ENCODE measurements at places on chromosomes 7 and 10.

- DNase-seq: no peak
These were observed 15.7 kb upstream of the CBLL1 start for GRCh38 chr7:107728276-107728675.

- DNase-seq: no peak
These were observed 616.1 kb downstream of the LRMDA start for GRCh38 chr10:76047521-76047920.

DNA sequence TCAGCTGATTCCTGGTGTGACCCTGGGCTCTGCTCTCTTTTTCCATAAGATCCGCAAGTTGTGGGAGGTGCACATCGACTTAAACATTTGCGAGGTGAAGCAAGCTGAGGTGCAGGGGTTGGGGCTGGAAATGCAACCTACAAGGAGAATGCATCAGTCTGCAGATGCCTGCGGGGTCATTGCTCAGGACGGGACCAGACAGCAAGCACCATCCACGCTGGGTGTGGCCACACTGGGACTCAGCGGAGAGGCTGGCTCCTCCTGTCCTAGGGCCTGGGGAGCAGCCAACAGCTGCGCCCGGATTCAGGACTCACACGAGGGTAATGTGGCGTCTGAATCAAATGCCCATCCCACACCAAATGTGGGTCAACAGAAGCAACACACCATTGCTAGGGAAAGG, 33.8 kb downstream of the STK32C start:
- no peak for DNase-seq

DNA sequence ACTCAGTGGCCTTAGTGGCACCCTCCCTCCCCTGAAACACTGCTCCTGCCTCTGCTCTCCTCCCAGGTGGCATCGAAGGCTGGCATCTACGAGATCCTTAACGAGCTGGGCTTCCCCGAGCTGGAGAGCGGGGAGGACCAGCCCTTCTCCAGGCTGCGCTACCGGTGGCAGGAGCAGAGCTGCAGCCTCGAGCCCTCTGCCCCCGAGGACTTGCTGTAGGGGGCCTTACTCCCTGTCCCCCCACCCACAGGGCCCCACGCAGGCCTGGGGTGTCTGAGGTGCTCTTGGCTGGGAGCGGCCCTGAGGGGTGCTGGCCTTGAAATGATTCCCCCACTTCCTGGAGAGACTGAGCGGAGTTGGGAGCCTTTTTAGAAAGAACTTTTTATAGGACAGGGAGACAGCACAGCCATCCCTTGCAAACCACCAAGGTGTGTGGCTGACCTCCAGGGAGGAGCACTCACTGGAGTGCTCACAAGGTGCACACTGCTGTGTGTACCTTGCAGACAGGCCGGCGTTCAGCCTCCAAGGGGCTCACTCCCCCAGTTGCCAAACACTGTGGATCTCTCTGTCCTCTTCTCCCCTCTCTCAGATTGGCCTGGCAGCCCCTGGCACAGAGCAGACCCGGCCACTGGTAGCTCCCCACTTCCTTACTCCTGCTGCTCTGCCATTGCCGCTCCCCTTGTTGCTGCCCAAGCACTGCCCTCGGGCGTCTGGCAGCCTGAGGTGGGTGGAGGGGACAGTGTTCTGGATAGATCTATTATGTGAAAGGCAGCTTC, 35.8 kb downstream of the PRF1 start:
- DNase-seq: no peak

DNA sequence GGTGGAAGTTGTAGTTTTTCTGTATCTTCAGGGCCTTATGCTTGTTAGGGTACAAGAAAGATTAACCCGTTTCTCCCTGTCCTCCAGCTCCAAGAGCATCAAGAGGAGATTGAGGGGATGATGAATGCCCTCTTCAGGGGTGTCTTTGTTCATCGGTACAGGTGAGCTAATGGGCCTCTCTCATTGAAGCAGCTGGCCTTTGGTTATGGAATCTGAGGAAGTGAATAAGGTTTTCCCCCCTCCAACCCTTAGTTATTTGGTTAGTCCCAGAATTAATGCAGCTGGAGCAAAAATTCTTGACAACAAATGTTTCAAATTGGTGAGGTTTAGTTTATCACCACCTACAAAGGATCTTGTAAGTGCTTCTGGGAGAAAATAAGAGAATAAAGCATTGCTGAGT, 17.5 kb downstream of the STAG3 start:
- no peak for DNase-seq

DNA sequence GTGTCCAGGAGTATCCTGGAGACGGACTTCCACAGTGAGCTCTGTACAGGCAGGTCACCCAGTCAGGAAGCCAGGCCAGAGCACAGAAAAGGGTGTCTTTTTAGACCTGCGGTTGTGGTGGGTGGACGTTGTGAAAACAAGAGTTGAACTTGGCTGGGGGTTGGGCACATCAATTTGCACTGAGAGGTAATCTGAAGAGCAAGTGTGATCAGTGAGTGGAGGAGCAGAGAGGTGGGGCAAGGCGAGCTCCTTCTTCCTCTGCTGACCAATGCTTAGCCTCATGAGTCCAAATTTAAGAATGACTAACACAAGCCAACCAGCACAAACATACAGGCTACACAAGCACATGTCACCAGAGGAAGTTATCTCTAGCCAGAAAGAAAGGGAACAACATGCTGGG, 310.8 kb downstream of the TCERG1L start:
- DNase-seq: no peak

- no peak for DNase-seq
These were observed 153.4 kb downstream of the BICC1 start for GRCh38 chr10:58666024-58666423.

DNA sequence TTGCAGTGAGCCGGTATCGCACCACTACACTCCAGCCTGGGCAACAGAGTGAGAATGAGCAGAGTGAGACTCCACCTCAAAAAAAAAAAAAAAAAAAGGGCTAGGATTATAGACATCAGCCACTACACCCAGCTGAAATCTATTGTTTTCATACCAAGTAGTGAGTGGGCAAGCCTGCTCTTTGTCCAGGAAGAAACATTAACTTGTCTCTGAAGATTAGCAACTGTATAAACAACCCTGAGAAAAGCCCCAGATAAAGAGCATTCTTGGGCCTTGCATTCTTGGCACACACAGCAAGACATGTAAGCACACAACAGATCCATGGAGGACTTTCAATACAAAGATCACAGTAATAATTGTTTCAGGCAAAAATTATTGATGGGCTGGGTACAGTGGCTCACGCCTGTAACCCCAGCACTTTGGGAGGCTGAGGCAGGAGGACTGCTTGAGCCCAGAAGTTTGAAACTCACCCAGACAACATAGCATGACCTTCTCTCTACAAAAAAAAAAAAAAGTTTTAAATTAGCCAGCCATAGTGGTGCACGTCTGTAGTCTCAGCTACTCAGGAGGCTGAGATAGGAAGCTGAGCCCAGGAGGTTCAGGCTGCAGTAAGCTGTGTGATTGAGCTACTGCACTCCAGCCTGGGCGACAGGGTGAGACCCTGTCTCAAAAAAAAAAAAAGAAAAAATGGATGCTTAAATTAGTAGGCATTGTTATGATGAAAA, 4.4 kb downstream of the PSPH start:
- DNase-seq: no peak

GRCh38 chr10:48444861-48445841, 138.7 kb downstream of the MAPK8 start:
- DNase-seq: no peak

GRCh38 chr10:111100198-111100597, 23.4 kb downstream of the ADRA2A start:
- DNase-seq: no peak

GRCh38 chr7:36600869-36601530, 123.3 kb downstream of the AOAH start:
- DNase-seq: no peak

GRCh38 chr10:43524434-43525247, 49.8 kb downstream of the ZNF239 start:
- DNase-seq: no peak

- DNase-seq: no peak
These were observed 4.3 kb upstream of the TECTB start for GRCh38 chr10:112278871-112279270.

- no peak for DNase-seq
These were observed 8.4 kb upstream of the IFT22 start for GRCh38 chr7:101330011-101330484.

DNA sequence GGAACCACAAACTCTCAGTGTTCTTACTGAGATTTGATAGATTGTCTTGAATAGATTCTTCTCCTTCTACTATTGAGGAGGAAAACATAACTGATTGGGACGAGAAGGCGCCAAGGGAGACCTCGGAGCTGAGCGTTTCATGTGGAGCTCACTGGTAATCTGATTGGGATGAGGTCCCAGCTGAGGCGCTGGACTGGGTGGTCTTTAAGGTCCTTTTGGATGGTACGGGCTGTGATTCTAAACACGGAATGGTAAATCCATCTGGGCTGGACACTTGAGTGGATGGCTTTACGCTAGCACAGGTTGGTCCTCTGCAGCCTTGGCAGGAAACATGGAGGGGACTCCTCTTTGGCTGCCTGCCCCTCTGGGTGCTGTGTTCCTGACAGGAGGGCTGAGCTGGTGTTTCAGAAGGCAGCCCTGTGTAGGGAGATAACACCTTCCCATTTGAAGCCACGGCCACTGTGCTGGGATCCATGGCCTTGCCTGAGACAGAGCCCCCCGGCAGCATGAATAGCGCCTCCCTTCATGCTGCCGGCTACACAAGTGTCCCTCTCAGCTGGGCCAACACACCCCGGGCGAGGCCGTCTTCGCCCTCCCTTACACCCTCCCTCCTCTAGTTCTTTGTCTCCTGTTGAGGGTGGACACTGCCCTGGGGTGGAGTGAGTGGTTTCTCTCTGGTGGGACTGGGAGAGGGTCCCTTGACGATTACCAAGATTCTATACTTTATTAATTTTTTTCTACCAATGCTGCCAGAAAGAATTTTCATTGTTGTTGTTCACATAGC, 203.2 kb upstream of the SHH start:
- DNase-seq: no peak

DNA sequence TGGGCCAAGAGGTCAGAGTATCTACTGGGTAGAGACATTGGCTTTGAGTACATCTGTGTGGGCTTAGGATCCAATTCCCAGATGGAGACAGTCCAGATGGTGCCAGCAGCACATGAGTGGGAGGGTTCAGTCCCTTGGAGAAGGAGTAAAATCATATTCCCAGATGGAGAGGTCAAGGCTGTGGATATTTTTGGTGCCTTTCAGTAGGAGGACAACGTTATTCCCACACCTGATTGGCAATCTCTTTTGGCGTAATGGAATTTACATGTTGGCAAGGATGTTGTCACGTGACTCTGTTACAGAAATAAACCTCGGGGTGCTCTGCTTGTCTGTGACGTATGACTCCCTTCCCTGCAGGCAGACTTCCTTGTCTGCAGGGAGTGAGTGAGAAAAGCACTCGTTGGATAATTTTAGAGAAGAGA, 27.6 kb downstream of the NPS start:
- no peak for DNase-seq

GRCh38 chr10:844552-844951, 87.0 kb downstream of the LARP4B start:
- no peak for DNase-seq

- no peak for DNase-seq
These were observed 490.8 kb downstream of the TNS3 start for GRCh38 chr7:47091141-47091540.

DNA sequence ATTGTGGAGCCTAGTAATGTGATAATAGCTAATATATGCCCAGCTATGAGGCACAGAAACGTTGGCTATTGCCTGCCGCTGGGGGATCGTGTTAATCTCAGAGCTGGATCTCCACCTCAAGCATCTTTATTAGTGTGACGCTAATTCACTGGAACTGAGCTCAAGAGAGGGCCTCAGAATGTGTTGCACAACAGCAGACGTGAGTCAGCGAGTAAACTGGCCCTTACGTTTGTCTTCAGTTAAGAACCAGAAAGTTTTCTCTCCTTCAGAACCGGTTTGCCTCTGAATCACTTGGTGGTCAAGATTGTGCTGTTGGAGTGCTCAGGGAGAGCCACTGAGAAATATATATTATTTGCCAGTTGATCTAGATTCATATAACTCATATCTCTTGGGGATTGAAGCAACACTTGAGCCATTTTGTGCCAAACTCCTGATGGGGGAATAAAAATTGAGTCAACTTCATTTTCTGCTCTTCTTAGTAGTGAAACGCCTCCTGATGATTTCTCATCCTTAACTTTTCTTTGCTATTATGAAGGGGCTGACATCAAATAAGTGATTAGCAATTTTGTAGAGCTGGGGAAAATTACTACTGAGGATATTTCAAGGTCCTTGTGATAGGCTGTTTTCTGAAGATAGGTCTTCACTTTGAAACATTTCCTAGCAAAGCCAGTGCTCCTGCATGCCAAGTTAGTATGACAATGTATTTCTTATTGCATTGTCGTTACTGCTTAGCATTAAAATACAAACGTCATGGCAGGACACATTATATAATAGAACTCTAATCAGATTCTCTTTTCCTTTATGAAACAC, 22.3 kb downstream of the BZW2 start:
- DNase-seq: no peak

GRCh38 chr10:110774069-110775019, 97.4 kb upstream of the PDCD4 start:
- DNase-seq: no peak

DNA sequence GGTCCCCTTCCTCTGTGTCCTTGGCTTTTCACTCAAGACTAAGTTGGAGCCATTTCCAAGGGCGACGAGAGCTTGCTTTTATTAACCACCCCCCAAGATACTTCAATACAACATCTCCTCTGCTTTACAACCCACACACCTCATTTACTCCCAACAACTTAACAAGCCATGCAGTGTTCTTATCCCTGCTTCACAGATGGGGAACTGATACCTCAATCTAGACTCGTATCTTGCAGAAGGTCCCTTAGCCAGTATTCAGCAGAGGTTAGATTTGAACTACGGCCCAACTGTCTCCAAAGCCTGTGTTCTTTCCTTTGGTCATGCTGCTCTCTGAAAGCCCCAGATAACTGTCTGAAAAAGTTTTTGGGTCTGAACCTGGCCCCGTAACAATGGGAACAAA, 444.8 kb downstream of the GRID1 start:
- DNase-seq: no peak

DNA sequence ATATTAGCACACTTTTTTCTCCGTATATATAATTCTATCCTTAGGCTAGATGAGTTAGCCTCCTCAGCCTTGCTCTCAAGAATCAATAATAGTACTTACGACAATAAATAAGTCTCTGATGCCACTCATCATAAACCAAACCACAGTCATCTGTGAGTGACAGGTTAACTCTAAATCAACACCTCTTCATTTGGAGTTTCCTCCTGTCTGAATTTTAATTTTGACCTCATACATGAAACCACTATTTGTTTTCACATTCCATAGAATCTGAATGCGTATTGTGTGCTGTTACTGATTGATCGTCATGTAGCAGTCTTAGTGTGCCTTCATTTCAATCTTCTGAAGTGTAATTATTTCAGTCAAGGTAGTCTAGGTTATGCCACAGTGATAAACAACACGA, 85.8 kb downstream of the HGF start:
- no peak for DNase-seq

GRCh38 chr10:112509558-112510291, 62.7 kb downstream of the VTI1A start:
- DNase-seq: no peak

- no peak for DNase-seq
These were observed 71.5 kb downstream of the ZMIZ1 start for GRCh38 chr10:79140085-79140793.
